ENCODE measurements at places on chromosomes 6 and 20.

DNA sequence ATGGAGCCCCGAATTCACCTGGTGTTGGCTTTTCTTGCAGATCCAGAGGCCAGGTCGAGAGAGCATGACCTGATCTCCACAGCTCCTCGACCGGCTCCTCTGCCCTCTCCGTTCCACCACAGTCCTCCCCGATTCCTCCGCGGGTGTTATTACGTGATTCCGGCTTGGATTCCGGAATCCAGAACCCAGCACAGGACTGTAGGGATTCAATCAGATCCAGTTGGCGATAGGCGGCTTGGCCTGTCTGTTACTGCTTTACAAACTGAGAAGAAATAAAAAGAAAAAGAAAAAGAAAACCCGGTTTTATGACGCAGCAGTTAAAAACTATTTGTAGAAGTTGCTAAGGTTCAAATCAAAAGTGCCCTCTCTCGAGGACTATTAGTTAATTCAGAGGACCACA lies 222.7 kb downstream of the EYA2 start:
- DNase-seq, result no peak

DNA sequence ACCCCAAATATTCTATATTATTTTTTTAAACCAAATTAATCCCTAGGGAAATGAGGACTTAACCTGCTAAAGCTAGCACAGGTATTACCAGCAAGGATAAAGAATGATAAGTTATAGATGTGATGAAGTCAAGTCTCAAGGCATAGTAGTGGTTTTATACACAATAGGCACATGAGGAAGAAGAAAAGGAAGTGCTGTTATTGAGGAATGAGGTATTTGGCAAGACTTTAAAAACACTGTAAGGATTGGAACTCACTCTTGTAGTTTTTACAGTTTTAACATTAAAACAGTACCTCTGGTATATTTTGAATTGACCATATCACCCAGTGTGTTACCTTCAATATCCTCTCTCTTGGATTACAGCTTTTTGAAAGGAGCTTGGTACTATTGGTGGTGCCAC lies 54.6 kb downstream of the PHF3 start:
- DNase-seq, result no peak

DNA sequence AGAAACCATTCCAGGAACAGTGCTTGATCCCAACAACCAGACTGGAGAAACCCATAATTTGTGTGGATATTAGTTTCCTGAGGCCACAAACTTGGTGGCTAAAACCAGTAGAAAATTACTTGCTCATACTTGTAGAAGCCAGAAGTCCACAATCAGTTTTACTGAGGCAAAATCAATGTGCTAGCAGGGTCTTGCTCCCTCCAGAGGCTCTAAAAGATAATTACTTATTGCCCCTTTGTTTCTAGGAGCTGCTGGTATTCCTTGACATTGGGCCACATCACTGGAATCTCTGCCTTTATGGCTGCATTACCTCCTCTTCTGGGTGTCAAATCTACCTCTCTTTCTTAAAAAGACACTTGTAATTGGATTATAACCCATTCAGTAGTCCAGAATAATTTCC lies 142.2 kb upstream of the SAMD5 start:
- DNase-seq, result no peak

DNA sequence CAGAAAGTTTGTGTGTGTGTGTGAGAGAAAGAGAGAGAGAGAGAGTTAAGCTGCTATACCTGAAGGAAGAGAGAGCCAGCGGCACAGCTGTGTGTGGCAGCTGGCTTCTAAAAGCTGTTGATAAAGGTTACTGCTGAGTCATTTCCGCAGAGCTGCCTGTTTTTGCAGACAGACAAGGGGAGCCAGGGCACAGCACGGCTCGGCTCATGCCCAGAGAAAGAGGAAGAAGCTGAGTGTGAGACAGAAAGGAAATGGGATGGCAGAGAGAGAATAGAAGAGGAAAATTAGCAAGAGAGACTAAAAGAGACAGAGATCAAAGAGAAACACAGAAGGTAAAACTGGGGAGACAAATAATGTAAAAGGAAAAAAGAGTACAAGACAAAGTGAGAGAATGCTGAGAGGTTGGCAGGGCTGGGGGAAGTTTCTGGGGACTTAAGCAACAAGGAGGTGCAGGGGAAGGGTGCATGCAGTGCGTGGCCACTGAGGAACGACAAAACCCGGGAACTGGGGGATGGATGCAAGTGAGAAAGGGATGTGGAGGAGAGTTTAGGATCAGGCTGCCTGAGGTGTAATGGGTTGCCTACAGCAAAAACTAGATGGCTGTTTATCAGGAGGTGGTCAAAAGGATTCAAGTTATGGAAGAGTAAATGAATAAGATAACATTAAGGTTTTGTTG lies 22.7 kb downstream of the HLA-A start:
- peak; percentile 65 for DNase-seq

- DNase-seq, result peak; percentile 69
Observed at GRCh38 chr20:20363434-20363798, 4.5 kb upstream of the INSM1 start.

DNA sequence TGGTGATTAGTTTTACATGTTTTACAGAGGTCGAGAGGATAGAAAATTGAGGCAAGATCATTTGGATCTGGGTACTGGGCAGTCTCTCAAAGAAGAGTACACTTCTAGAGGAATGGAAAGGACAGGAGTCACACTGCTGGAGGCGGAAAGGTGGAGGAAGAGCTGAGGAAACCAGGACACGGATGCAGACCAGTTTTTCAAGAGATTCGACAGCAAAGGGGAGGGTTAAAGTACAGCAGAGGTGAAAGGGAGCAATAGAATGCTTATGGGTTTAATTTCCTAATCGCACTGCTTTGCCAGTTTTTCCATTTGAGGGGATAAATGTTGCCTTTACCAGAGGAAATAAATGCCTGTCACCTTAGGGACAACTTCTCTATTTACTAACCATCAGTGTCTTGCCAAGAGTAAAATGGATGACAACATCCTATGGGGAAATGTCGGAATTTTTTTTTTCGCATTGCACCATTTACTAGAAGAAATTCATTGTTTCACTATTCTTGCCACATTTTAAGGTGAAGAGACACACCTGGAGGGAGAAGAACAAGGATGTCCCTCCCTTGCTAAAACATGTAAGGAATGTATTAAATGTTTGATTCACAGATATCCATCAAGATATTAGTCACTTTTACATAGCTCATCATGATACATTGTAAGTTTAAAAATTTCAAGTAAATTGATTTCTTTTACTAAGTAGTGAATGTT lies 226.6 kb downstream of the COL12A1 start:
- DNase-seq, result no peak

- DNase-seq, result no peak
Observed at GRCh38 chr20:10307359-10307735, 88.7 kb downstream of the SNAP25 start.

- DNase-seq, result no peak
Observed at GRCh38 chr6:132713352-132714134, at the start of gene VNN1. VNN1 (minus strand) TSS chr6:132714055; CDS start chr6:132714035, 20 bp downstream.

Measured in NCI-H524 (cell line).